ENCODE measurements at places on chromosomes 16 and 17.

GRCh38 chr16:89093602-89094251 lies at the start of gene ACSF3:
Gene ACSF3 (plus strand): TSS chr16:89093852. CDS start chr16:89100682, 6,830 bp downstream.
- peak; percentile 65 for DNase-seq

- no peak for DNase-seq
These were observed 14.0 kb downstream of the CA5A start for GRCh38 chr16:87922250-87922871.

DNA sequence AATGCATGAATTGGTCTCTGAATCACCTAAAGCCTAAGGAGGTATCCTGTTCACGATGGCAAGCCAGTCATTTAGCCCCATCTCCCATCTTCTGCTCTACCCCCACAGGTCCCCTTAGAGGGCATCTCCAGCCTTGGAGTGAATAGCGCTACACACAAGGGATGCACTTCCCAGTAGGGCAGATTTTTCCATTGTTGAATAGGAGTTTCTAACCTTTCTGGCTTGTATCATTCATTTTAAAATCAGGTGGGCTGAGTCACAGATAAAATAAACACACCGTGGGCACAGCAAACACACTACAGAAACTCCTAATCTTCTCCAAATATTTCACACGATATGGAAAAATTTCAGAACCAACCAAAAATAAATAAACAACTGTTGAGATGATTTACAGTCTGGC lies 201.2 kb upstream of the NOG start:
- no peak for DNase-seq

GRCh38 chr17:57357830-57358430 lies 101.6 kb downstream of the MSI2 start:
- DNase-seq = no peak

GRCh38 chr16:25374556-25374955 lies 116.9 kb upstream of the ZKSCAN2 start:
- no peak for DNase-seq

- no peak for DNase-seq
These were observed 8.9 kb upstream of the WSCD1 start for GRCh38 chr17:6061290-6061689.

DNA sequence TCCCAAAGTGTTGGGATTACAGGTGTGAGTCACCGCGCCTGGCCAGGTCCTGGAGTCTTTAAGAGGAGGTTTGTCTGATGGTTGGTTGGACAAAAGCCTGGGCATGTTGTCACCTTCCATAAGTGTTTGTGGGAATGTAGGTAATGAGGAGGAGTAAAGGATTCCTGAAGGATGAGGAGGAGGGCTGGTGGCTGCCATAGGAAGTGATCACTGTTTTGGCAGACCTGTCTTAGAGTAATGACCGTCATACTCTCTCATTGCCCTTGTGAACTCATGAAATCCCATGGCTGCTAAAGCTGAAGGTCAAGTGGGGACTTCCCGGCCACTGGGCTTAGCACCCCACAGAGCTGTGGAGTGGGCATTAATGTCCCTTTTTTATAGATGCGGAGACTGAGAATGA lies 40.5 kb downstream of the TENT4B start:
- no peak for DNase-seq

GRCh38 chr17:78357672-78358537 lies 2.0 kb downstream of the SOCS3 start:
- DNase-seq = no peak

GRCh38 chr16:73064994-73065545 lies 17.1 kb upstream of the ZFHX3 start:
- no peak for DNase-seq

DNA sequence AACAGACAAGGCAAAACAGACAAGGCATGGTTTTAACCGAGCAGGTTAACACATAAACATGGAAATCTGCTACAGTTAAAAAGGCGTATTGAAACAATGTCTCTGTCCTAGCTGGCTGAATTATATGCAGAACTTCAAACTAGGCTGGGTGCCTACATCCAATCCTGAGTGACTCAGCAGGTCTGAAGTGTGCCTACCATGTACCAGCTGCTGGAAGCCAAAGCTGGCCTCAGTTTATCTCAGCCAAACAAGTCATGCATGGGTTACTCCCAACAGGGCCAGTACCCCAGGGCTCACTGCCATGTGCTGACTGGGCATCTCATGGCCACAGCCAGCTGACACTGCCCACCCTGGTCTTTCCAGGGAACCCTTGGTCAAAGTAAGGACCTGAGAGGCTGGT lies 4.0 kb downstream of the C1QBP start:
- no peak for DNase-seq

DNA sequence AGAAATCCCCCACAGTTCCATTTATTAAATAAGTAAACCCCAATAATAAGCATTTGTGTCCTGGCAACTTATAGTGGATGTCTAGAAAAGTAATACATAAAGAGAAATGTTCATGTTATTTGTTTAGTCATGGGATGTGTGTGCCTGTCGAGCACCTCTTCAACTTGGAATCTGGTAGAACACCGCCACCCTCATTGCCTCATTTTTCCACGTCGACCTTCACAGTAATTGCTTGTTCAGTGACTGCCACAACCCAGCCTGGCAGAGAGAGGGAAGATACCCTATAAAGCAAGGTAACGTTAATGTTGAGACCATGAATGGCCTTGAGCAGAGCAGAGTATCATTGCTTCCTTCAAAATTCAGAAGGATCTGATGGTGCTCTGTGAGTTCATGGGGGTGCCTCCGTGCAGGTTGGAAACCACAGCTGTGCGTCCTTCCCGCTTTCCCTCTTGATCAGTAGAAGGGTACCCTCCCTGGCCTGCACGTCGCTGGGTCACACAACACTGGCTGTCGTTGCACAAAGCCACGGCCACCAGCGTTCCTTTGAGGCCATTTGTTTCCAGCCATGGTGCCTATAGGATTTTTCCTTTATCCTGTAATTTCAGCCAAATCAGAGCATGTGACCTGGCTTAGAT lies 3.7 kb upstream of the DNASE1 start:
- DNase-seq = no peak

GRCh38 chr17:75654176-75654575 lies 12.8 kb downstream of the RECQL5 start:
- no peak for DNase-seq

DNA sequence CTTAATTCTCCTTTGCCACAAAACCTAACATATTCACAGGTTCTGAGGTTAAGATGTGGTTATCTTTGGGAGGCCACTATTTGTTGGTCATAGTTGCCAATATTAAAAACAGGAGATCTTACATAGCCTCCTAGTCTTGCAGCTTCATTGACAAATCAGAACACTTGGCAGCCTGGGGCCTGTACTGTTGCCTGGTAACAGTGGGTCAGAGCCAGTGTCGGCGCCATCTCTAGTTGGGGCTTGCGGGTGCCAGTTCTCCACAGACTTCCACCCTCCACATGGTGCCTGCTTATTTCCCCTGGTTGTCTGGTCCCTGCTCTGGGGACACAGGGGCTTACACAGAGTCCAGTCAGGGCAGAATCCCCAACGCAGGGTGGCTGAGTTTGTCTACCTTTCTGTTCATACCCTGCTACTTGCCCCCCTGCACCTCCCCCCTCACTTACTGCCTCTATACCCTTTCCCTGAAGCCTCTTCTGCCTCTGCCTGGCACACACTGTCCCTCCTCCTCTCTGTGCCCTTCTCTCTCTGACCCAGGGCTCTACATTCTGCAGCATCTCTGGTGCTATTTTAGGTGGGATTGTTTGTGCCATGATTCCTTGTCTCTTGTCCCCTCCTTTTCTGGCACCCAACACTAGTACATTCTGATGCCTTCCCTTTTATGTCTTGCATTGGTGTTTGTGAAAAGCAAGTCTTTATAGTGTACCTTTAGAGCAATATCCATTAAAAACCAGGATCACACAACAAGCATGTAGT lies 13.4 kb downstream of the EPN2 start:
- no peak for DNase-seq

GRCh38 chr17:35286120-35286781 lies 43.4 kb downstream of the SLFN5 start:
- no peak for DNase-seq

- no peak for DNase-seq
These were observed 37.9 kb upstream of the ADCY7 start for GRCh38 chr16:50228364-50228868.

- DNase-seq = no peak
These were observed 20.0 kb upstream of the LRRC75A start for GRCh38 chr17:16512011-16512410.

- no peak for DNase-seq
These were observed 396.6 kb downstream of the CPPED1 start for GRCh38 chr16:12406926-12407690.

DNA sequence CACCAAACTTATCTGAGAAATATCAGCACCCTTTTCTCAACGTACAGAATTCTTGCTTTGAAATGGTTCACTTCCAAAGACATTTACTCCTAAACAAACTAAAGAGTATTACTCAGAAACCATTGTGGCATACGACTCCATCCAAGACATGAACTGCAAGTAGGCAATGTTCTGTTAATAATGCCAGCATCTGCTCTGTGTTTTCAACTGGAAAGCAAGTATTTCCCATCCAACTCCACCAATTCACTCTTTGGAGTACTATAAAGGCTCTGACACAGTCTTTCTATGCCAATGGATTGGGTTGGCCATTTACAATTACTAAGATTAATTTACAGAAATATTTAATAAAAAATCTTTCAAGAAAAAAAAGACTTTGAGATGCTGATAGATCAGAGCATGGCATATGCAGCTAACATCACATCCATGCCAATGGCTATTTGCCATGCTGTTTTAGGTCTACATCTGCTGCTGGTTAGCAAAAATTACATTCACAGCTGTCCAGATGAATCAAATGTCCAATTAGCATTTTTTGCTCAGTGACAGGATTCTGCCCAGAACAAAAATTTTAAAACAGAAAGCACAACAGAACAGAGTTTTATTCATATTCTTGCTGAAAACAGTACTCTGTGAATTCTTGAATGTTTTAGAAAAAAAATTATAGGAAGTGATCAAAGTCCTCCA lies 65.9 kb upstream of the HLF start:
- DNase-seq = no peak

GRCh38 chr17:2017274-2017941 lies 7.7 kb downstream of the RTN4RL1 start:
- no peak for DNase-seq

- no peak for DNase-seq
These were observed 7.0 kb downstream of the CUEDC1 start for GRCh38 chr17:57948169-57948554.

- DNase-seq = no peak
These were observed 48.5 kb downstream of the SETD6 start for GRCh38 chr16:58563775-58564174.

DNA sequence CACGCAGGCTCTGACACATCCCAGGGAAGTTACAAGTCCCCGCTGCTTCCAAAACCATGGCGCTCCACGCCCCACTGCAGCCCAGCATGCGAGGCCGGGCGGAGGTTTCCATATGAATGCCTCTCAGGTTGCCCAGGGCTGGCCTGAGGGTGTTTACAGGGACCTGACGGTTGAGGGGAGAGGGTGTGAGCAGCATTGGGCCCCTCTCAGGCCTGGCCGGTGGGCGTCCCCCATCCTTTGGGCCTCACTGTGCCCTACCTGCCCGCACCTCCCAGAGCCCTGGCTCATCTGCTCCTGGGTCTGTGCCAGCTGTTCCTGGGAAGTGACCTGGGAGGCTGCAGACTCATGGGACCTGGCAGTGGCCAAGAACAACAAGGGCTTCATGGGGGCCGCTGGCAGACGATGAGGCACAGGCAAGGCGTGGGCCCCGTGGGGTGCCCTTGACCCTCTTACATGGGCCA lies 173.5 kb downstream of the C16orf95 start:
- no peak for DNase-seq

- DNase-seq = no peak
These were observed 8.3 kb upstream of the CDC6 start for GRCh38 chr17:40279402-40279801.

GRCh38 chr16:57667526-57668262 lies 412 bp upstream of the ADGRG3 start:
- DNase-seq = no peak

DNA sequence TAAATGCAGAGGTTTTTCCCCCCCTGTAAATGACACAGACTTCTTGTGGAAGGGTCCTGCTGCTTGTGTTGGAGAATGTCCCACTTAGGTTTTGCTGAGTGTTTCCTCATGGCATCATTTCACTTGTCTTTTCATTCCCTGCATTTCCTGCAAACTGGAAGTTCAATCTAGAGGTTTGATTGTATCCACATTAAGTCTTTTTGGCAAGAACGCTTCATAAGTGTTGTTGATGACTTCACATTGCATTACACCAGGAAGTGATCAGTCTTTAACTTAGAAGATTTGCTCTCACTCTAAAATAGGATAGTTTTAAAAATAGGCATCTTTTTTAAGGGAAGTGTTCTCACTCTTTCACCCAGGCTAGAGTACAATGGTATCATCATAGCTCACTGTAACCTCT lies 67.2 kb downstream of the RPTOR start:
- no peak for DNase-seq

- no peak for DNase-seq
These were observed 5.9 kb downstream of the ZDHHC7 start for GRCh38 chr16:85005285-85006069.

DNA sequence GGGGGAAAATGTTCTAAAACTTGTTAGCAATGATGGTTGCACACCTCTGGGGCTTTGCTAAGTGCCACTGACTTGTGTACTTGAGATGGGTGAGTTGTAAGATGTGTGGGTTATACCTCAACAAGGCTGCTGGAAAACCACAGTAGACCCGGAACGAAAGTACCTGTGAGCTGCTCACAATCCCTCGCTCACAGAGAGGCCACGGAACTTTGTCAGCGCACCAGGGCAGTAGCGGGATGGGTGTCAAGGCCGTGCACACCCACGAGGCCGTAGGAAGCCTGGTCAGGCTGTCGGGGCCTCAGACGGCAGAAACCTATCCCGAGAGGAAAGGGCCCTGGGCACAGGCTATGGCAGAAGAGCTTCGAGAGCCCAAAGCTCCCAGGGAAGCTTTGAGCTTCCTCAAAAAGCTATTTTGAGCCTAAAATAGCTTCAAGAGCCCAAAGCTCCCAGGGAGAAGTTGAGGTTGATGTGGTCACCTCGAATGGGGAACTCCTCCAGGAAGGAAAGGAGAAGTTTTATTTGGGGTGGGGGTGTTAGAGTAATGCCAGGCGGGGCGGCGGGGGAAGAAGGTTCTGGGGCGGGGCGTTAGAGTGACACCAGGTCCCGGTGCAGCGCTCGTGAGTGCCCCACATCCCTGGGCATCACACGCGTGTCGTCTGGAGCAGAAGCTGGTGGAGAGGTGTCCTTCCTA lies 19.0 kb downstream of the CBFA2T3 start:
- no peak for DNase-seq

DNA sequence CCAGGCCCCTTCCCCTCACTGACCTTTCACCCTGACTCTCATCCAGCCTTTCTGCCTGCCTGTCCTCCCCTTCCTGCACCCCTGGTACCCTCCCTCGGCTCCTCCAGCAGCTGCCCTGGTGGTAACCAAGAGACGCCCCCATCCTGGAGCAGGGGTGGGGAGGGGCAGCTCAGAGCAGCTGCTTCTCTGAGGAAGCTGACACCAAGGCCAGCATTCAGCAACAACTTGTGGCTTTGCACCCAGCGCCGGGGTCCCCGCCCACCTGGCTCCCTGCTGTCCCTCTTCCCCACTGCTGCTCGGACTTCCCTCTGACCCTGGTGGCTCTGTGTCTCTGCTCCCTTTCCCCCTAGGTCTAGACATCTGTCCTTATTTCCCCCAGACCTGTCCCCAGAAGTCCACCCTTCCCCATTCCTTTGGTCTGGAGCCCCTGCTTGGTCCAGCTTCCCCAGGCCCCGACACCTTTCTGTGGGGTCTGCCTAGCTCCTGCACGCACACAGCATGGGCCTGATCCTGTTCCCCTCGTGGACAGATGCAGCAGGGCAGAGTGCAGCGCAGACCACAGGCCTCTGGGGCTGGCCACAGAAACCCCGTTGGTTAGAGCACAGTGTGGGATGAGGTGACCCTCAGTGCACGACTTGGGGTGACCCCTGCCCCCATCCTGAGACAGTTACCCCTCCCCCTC lies 1.2 kb upstream of the ATP2A1 start:
- DNase-seq = no peak
